Activated CD8-positive, alpha-beta T cell treated with anti-CD3 and anti-CD28 coated beads, Interleukin-2, amount 10 ng/mL, durations not matched to agents 7 days and 5 days (primary cell): ENCODE measurements at places on chromosomes 5 and 9. TPM values are rescaled to one million over a fixed set of nuclear protein-coding genes. Genes with fewer than 3 reads are reported as not detected.

The ANKRD33B gene
- 5.5 TPM for total RNA-seq

The SHROOM1 gene
- 2.9 TPM for total RNA-seq

The TMEM252 gene
- total RNA-seq = not detected

The PDGFRB gene
- total RNA-seq = 49.0 TPM

The MAMDC4 gene
- total RNA-seq = 15.8 TPM

The TAF11L5 gene
- not detected for total RNA-seq

The RFESD gene
- total RNA-seq = 4.9 TPM

The C5orf52 gene
- total RNA-seq = not detected
